ENCODE measurements at places on chromosomes 5 and 9. TPM values are rescaled to one million over a fixed set of nuclear protein-coding genes. Genes with fewer than 3 reads are reported as not detected.

Gene AGXT2
- polyA plus RNA-seq: not detected

- DNase-seq: no peak
Observed at GRCh38 chr9:32398207-32398606, 13.8 kb downstream of the ACO1 start.

- peak; percentile 30 for DNase-seq
Observed at GRCh38 chr9:78601957-78602565, 305.1 kb downstream of the PSAT1 start.

GRCh38 chr5:134555890-134556311 is 30.4 kb downstream of the JADE2 start:
- DNase-seq: peak; percentile 90

Measured in SK-N-SH (cell line).